ENCODE measurements at places on chromosomes 16 and 17. TPM values are rescaled to one million over a fixed set of nuclear protein-coding genes. Genes with fewer than 3 reads are reported as not detected.

DNA sequence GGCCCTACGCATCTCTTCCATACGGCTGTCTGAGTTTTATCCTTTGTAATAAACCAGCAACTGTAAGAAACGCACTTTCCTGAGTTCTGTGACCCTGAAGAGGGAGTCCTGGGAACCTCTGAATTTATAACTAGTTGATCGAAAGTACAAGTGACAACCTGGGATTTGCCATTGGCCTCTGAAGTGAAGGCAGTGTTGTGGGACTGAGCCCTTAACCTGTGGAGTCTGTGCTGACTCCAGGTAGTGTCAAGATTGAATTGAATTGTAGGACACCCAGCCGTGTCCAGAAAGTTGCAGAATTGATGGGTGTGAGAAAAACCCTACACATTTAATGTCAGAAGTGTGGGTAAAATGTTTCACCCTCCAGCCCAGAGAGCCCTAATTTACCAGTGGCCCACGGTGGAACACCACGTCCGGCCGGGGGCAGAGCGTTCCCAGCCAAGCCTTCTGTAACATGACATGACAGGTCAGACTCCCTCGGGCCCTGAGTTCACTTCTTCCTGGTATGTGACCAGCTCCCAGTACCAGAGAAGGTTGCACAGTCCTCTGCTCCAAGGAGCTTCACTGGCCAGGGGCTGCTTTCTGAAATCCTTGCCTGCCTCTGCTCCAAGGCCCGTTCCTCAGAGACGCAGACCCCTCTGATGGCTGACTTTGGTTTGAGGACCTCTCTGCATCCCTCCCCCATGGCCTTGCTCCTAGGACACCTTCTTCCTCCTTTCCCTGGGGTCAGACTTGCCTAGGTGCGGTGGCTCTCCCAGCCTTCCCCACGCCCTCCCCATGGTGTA is 1.5 kb downstream of the GAA start:
- DNase-seq = no peak

DNA sequence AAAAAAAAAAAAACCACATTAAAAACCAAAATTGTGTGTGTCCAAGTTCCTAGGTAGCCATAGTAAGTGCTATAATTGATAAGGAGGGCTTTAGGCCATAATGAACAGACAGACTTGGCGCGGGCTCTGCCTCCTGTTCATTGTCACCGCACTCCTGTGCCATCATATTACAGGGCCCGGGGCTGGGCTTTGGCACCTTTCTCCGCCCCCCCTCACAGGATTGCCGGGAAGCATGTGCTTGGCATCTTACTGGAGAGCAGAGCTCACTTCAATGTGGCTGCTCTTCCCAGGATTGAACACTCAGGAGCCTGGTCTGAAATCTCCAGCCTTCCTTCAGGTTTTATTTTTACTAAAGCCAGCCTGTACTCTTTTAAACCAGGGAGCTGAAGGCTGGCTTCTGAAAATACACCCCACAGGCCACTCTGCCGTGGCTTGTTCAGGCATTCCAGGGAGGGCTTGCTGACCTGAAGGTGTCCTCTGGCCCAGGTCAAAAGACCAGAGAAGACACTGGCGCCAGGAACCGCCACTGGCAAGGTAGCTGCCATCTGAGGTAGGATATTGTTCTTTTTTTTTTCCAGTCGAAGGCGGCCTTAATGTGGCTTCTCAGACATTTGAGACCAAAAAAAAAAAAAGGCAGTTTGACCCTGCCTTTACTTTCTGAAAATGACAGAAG is 39.3 kb downstream of the DHRS7B start:
- no peak for DNase-seq

DNA sequence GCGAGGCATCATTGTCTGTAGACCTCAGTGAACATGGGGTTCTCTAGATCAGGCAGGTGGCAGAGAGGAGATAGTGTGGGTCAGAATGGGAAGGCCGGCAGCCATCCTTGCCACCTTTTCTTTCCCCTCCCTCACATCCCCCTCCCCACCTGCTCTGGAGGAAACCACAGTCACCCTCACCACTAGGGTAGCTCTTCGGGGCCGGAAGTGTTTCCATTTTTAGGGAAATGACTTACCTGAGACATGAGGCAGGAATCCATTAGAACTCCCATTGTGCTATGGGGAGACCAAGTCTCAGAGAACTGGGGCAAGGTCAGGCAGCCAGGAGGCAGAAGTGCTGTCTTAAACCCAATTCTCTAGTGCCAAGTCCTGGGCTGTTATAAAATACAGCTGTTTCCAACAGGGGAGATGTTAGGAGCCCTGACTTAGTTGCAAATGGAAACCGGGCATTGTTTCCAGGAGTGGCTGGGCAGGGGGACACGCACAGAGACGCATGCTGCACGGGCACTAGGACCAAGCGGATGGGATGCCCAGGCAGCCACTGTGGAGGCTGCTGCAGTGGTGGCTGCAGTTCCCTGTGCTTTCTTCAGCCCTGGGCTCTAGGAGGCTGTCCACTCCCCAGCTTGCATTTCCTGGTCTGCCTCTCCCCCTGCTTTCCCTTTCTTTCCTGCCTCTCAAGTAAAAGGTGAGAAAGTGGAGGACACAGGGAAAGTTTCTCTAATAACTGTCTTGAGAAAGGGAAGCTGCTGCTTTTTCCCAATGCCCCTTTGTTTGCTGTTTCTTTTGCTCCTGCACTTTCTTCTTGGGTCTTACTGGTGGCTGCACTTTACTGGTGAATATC is 2.8 kb downstream of the HAS3 start:
- DNase-seq = no peak

DNA sequence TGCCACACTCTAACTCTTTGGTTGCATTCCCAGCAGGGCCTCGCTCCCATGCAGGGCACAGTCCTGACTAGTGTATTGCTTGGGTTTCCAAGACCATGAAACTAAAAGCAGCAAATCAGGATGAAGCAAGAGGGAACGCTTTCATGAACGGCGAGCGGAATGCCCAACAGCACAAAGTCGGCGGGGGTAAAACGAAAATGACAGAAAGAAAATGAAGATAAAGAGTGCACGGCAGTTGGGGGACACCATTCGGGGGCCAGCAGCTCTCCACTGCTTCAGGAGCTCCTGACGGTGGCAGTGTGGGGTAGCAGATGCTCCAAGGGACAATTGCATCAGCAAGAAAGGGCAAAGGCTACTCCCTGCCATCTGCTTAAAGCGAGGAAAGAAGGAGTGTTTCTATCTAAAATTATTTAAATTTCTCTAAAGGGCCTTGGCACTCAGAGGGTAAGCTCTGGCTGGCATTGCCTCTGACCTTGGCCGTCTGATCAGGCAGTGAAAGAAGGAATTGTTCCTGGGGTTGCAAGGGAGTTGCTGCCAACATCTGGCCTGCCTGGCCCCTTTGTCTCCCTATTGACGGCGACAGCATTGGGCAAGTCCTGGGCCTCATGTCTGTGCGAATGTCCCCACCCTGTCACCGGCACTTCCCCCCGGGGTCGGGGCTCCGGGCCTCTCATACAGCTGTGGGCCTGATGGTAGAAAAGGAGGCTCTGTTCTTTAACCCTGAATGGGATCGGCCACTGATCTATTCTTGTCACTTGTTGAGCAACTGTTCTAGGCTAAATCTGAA is 138.2 kb downstream of the CMIP start:
- peak; percentile 47 for DNase-seq

DNA sequence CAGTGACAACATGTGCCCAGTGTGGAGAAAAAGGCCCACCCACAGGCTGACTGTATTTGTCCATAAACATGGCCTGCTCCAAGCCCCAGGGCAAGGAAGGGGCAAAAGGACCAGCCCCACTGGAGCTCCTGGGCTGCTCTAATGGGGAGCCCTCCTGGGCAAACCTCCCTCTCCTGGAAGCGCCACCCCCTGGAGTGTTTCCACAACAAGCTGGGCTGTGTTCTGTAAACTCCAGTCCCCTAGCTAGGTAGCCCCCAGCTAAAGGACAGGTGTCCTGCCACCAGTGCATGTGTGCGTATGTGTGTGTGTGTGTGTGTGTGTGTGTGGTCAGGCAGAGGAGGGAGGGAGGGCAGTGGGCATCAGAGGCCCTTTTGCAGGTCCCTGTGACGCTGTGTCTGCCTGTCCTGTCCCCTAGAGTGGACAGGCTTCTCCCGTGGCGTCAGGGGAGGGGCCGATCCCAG is 11.3 kb upstream of the STAC2 start:
- no peak for DNase-seq

DNA sequence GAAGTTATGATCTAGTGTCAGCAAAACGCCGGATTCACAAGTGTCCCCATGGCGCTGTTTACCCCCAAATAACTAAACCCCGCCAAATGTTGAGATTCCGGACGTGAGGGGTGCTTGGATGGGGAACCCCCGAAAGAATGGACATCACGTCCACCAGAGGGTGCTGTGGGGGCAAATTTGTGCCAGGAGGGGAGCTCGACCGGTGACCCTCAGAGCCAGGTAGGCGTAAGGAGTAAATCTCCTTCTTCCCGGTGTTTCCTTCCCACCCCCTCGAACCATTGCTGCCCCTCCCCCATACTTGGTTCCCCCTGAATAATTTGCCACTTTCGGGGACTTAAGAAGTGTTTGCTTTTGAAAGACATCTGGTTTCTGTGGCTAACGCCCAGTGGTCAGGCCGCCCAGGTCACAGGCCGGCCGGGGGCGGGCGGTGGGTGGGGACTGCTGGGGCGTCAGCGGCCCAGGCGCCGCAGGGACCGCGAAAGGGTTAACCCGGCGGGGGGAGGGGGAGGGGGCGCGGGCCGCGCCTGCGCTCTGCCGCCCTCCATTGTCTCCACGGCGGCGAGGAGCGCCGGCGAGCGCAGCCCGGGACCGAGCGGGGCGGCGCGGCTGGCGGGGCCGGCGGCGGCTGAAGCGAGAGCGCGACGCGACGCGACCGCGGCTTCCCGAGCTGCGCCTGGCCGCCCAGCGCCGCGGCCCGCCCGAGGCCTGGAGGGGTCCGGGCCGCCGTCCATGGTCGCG is at the start of gene ZNRF1:
Gene ZNRF1, plus strand, starts transcription at position 544 of the 738 bp plus-strand sequence. CDS start 648 bp downstream, outside the sequence.
- peak; percentile 77 for DNase-seq

DNA sequence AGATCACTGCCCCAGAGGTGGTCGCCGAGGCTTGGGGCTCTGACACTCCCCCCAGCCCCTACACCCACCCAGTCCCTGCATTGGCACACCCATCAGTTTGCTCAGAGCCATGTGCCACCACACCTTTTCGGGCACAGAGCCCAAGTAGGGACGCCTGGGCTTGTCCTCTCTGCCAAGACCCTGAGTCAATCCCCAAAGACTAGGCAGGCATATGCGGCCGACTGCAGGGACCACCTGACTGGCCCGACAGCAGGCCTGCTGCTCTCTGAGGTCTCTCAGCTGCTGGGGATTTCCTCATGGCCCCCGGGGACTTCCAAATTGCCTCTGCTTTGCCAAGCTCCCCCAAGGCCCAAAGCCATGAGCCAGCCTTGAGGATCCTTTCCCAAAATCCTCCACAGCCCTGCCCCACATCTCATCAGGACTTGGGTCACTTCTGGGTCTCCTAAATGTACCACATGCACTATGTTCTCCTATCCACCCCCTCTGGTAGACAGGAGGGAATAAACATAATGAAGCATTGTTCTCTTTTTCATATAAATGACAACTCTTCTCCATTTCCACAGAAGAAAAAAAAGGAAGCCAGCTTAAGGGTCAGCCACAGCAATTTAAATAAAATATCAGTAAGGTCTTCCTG is 30.6 kb downstream of the MYO18A start:
- DNase-seq = no peak

- no peak for DNase-seq
Measured at GRCh38 chr16:69929480-69929879, 21.7 kb upstream of the CLEC18A start.

OR1D2 gene
- not detected for total RNA-seq

FAM117A gene
- total RNA-seq = 13.6 TPM

HBA1 gene
- not detected for total RNA-seq

TBC1D28 gene
- total RNA-seq = 0.26 TPM

All from neural crest cell (in vitro differentiated cells).